ENCODE measurements at places on chromosomes 4 and X. TPM values are rescaled to one million over a fixed set of nuclear protein-coding genes. Genes with fewer than 3 reads are reported as not detected.

CSAG2 gene
- not detected for total RNA-seq

BTC gene
- 1.4 TPM for total RNA-seq

CTAG1A gene
- not detected for total RNA-seq

ADH1B gene
- total RNA-seq, result 2.4 TPM

GNRHR gene
- total RNA-seq, result 0.10 TPM

NPNT gene
- 26.1 TPM for total RNA-seq

NEIL3 gene
- total RNA-seq, result 2.9 TPM

UBE2K gene
- 78.5 TPM for total RNA-seq

- H3K4me3 ChIP-seq, result no peak overlapping the region
- no peaks in the 10 kb centered on the region for H3K36me3 ChIP-seq
- no peaks in the 10 kb centered on the region for H3K27me3 ChIP-seq
- H3K4me1 ChIP-seq, result no peaks in the 10 kb centered on the region
- H3K27ac ChIP-seq, result no peak overlapping the region
- DNase-seq, result no peak
Observed at GRCh38 chr4:79083406-79084010, 144.3 kb upstream of the PAQR3 start.

GRCh38 chrX:9339603-9340491 lies 125.0 kb upstream of the TBL1X start:
- peak overlapping the region; percentile 67 for H3K27ac ChIP-seq
- no peaks in the 10 kb centered on the region for H3K36me3 ChIP-seq
- DNase-seq, result no peak
- H3K4me1 ChIP-seq, result peaks cover 23% of the 10 kb centered on the region

- H3K4me1 ChIP-seq, result peaks cover 21% of the 10 kb centered on the region
- peak overlapping the region; percentile 47 for H3K27ac ChIP-seq
- H3K27me3 ChIP-seq, result no peaks in the 10 kb centered on the region
- H3K4me3 ChIP-seq, result no peak overlapping the region
- no peak for DNase-seq
Observed at GRCh38 chr4:145934434-145935047, 4.1 kb downstream of the ZNF827 start.

DNA sequence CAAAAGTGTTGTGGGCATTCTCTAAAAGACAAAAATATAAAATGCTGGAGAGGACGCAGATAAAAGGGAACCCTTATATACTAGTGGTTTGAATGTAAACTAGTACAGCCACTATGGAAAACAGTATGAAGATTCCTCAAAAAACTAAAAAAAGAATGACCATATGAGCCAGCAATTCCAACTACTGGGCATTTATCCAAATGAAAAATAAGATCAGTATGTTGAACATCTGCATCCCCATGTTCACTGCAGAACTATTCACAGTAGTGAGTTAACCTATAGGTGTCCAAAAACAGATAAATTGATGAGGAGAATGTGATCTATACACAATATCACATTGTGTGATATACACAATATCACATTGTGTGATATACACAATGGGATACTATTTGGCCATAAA lies 1615.3 kb downstream of the PCDH18 start:
- no peak overlapping the region for H3K27ac ChIP-seq
- no peaks in the 10 kb centered on the region for H3K4me1 ChIP-seq
- H3K27me3 ChIP-seq, result no peaks in the 10 kb centered on the region
- no peak overlapping the region for H3K4me3 ChIP-seq
- H3K36me3 ChIP-seq, result no peaks in the 10 kb centered on the region

DNA sequence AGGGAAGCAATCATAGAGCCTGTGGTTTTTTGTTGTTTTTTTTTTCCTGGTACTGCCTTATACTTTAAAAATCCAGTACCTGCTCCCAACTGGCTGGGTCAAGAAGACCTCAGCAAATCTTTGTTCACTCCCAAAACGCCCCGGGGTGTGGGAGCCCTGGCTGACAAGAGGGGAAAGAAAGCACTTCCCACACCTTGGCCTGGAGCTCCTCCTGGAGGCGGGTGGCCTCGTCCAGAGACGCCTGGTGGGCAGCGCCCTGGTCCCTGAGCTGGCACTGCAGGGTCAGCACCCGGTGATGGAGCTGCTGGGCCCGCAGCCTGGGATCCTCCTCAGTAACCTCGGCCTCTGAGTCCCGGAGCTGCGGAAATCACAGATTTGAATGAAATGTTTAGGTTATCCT lies 38.2 kb downstream of the C4orf50 start:
- no peak overlapping the region for H3K4me3 ChIP-seq
- peaks cover 3% of the 10 kb centered on the region for H3K4me1 ChIP-seq
- DNase-seq, result peak; percentile 48
- H3K27me3 ChIP-seq, result no peaks in the 10 kb centered on the region
- H3K36me3 ChIP-seq, result no peaks in the 10 kb centered on the region

GRCh38 chrX:153621949-153622598 lies 23.1 kb upstream of the CCNQ start:
- H3K27ac ChIP-seq, result no peak overlapping the region
- H3K4me1 ChIP-seq, result no peaks in the 10 kb centered on the region
- no peaks in the 10 kb centered on the region for H3K27me3 ChIP-seq
- H3K4me3 ChIP-seq, result no peak overlapping the region

GRCh38 chr4:99614491-99614890 lies 39.9 kb downstream of the MTTP start:
- H3K27ac ChIP-seq, result no peak overlapping the region
- H3K27me3 ChIP-seq, result no peaks in the 10 kb centered on the region
- no peak overlapping the region for H3K4me3 ChIP-seq
- H3K36me3 ChIP-seq, result no peaks in the 10 kb centered on the region

- peaks cover 14% of the 10 kb centered on the region for H3K4me1 ChIP-seq
- H3K36me3 ChIP-seq, result no peaks in the 10 kb centered on the region
- DNase-seq, result no peak
- no peak overlapping the region for H3K4me3 ChIP-seq
- H3K27ac ChIP-seq, result peak overlapping the region; percentile 83
- no peaks in the 10 kb centered on the region for H3K27me3 ChIP-seq
Observed at GRCh38 chr4:168849997-168850396, 160.1 kb downstream of the CBR4 start.

- no peak for DNase-seq
- no peaks in the 10 kb centered on the region for H3K4me1 ChIP-seq
- H3K27ac ChIP-seq, result no peak overlapping the region
- H3K36me3 ChIP-seq, result no peaks in the 10 kb centered on the region
Observed at GRCh38 chr4:66160606-66161005, 490.3 kb upstream of the EPHA5 start.

- DNase-seq, result peak; percentile 39
- peak overlapping the region; percentile 25 for H3K27ac ChIP-seq
Observed at GRCh38 chr4:84583876-84584380, 1.0 kb downstream of the CDS1 start.

DNA sequence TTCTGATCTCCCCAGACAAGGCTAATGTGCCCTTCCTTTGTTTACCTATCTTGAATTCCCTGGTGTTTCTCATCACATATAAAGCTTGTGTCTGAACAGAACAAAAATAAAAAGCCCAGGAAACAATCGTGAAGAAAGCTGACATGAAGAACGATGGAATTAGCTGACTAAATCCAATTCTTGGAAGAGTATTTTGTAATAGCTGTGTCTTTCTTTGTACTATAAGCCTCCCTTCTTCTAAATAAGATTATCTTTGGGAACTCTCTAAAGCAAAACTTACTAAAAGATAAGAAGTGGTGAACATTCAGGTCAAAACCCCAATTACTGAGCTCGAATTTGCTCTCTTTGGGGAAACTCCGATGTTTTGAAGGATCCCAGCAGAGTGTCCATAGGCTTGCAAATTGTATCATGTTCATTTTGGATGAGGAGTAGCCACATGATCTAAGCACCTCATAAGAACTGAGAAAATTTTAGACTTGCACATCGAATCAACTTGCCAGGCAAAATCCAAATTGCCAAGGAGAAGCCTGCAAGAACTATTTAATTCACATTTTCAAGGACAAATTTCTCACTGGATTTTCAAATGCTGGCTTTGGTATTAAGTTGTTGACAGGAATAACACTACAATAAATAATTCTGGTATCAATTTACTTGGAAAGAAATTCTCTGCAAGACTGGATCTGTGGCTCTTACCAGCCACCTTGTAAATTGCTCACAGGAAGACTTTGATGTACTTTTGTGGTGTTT lies 106.2 kb downstream of the LNX1 start:
- DNase-seq, result no peak
- no peaks in the 10 kb centered on the region for H3K36me3 ChIP-seq
- H3K27ac ChIP-seq, result no peak overlapping the region
- H3K27me3 ChIP-seq, result no peaks in the 10 kb centered on the region
- H3K4me3 ChIP-seq, result no peak overlapping the region

GRCh38 chr4:60822986-60823385 lies 377.1 kb upstream of the ADGRL3 start:
- H3K4me1 ChIP-seq, result no peaks in the 10 kb centered on the region
- H3K36me3 ChIP-seq, result no peaks in the 10 kb centered on the region
- no peak overlapping the region for H3K4me3 ChIP-seq
- DNase-seq, result peak; percentile 49
- H3K27ac ChIP-seq, result no peak overlapping the region
- H3K27me3 ChIP-seq, result no peaks in the 10 kb centered on the region

DNA sequence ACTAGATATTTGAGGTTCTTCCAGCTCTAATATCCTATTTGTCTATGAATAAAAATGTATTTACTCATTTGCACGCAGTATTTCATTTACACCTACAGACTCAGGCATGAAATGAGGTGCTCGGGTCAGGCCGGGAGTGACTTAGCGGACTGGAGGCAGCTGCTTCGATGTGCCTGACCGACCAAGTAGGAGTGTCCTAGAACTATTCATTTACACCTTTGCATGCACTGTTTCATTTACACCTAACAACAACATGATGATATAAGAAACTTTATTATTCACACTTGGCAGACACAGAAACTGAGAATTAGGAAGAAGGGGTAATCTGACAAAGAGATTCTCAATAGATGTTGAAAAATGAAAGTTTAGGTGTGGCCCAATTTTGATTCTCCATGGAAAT lies 28.7 kb upstream of the FAT1 start:
- no peak overlapping the region for H3K27ac ChIP-seq
- DNase-seq, result no peak
- no peaks in the 10 kb centered on the region for H3K36me3 ChIP-seq
- no peaks in the 10 kb centered on the region for H3K4me1 ChIP-seq
- no peaks in the 10 kb centered on the region for H3K27me3 ChIP-seq

- DNase-seq, result no peak
- no peaks in the 10 kb centered on the region for H3K27me3 ChIP-seq
- no peak overlapping the region for H3K27ac ChIP-seq
- H3K4me1 ChIP-seq, result peaks cover 14% of the 10 kb centered on the region
- no peak overlapping the region for H3K4me3 ChIP-seq
Observed at GRCh38 chr4:37601531-37601930, 84.6 kb downstream of the RELL1 start.

GRCh38 chrX:106959901-106960300 lies 39.7 kb downstream of the CLDN2 start:
- no peak overlapping the region for H3K27ac ChIP-seq
- no peaks in the 10 kb centered on the region for H3K27me3 ChIP-seq
- H3K4me3 ChIP-seq, result no peak overlapping the region
- DNase-seq, result peak; percentile 3

- DNase-seq, result no peak
- no peak overlapping the region for H3K4me3 ChIP-seq
- H3K27me3 ChIP-seq, result no peaks in the 10 kb centered on the region
- H3K27ac ChIP-seq, result no peak overlapping the region
- H3K4me1 ChIP-seq, result peaks cover 3% of the 10 kb centered on the region
Observed at GRCh38 chr4:56078866-56079265, 130.1 kb downstream of the CEP135 start.

DNA sequence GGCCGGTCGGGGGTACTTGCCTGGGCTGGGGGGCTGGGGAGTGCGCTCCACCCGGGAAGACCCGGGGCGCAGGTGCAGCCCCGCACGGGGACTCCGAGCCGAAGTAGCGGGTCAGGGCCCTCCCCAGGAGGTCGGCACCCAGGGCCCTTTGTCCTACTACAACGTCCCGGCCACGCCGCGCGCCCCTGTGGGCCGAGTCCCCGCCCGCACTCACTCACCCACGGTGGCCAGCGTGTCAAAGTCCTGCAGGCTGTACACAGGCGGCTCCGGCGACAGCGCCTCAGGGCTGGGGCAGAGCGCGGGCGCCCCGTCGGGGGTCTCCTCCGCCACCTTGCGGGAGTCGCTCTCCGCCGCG lies 602 bp downstream of the PRKX start:
- no peak overlapping the region for H3K27ac ChIP-seq
- peaks cover 11% of the 10 kb centered on the region for H3K27me3 ChIP-seq
- DNase-seq, result no peak

- H3K4me1 ChIP-seq, result no peaks in the 10 kb centered on the region
- no peak overlapping the region for H3K27ac ChIP-seq
- H3K36me3 ChIP-seq, result no peaks in the 10 kb centered on the region
- no peak overlapping the region for H3K4me3 ChIP-seq
- H3K27me3 ChIP-seq, result no peaks in the 10 kb centered on the region
Observed at GRCh38 chr4:35942092-35942491, 302.2 kb downstream of the ARAP2 start.

DNA sequence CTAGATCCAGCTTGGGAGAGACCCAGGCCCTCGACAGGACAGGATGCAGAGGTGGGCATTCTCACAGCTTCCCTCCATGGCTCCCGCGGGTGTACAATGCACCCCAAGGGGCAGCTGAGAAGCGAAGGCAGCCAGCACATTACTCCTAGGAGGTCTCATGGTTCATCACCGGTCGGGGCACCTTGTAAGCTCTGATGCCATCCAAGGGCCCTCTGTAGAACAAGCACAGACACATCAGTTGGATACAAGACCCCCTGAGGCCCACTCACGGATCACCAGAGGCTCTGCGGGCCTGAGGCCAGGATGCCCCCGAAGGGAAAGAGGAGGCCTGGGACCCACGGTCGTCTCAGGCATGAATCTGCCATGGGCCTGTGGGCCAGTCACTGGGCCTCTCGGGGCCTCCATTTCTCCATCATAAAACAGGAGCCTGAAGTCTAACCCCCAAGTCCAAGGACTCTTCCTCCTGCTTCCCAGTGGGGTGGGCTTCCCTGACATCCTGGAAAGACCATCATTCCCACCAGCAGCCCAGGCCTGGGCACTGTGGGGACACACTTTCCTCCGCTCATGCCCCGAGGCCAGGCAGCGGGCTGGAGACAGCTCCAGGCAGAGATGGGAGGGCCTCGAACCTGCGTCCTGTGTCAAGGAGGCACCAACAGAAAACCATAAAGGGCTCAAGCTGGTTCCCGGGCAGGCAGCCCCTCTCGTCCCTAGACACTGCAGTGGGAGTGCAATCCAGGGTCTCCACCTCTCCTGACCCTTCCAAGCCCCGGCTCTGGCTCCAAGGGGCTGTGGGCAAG lies 20.1 kb downstream of the HMX1 start:
- peaks cover 56% of the 10 kb centered on the region for H3K27me3 ChIP-seq
- H3K4me3 ChIP-seq, result no peak overlapping the region
- no peak overlapping the region for H3K27ac ChIP-seq

- H3K27me3 ChIP-seq, result no peaks in the 10 kb centered on the region
- DNase-seq, result no peak
- H3K4me1 ChIP-seq, result no peaks in the 10 kb centered on the region
- no peak overlapping the region for H3K27ac ChIP-seq
- no peaks in the 10 kb centered on the region for H3K36me3 ChIP-seq
Observed at GRCh38 chrX:54641530-54641929, 111.5 kb downstream of the GNL3L start.
